T47D (cell line): ENCODE measurements at places on chromosomes 13 and 19.

- DNase-seq = no peak
These were observed 214.6 kb downstream of the RBM26 start for GRCh38 chr13:79191501-79191900.

- DNase-seq = no peak
These were observed 6.6 kb downstream of the PEPD start for GRCh38 chr19:33514885-33515551.

GRCh38 chr19:4539693-4540581, at the start of gene LRG1:
TSS of gene LRG1 (minus strand) at chr19:4540036. CDS start at chr19:4540013, 23 bp downstream.
- DNase-seq = no peak

GRCh38 chr13:43551897-43552456, 234.8 kb downstream of the ENOX1 start:
- no peak for DNase-seq

- DNase-seq = no peak
These were observed 86.5 kb upstream of the ABCC4 start for GRCh38 chr13:95387733-95388207.

DNA sequence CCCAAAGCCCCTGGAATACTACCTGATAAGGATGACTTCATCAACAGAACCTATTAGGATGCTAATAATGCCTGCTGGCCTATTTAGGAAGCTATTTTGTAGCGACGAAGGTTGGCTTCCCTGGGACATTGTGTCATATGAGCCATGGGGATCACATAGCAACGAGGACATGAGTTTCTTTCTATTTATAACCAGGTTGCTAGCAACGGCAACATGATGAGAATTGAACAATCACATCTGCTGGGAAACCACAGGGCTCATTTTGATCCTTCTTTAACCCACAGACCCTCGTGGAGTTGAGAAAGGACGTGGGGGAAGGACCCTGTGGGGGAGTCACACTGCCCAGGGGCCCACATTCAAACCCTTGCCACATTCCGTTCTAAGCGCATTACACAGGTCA, 172.2 kb downstream of the COL4A1 start:
- no peak for DNase-seq

DNA sequence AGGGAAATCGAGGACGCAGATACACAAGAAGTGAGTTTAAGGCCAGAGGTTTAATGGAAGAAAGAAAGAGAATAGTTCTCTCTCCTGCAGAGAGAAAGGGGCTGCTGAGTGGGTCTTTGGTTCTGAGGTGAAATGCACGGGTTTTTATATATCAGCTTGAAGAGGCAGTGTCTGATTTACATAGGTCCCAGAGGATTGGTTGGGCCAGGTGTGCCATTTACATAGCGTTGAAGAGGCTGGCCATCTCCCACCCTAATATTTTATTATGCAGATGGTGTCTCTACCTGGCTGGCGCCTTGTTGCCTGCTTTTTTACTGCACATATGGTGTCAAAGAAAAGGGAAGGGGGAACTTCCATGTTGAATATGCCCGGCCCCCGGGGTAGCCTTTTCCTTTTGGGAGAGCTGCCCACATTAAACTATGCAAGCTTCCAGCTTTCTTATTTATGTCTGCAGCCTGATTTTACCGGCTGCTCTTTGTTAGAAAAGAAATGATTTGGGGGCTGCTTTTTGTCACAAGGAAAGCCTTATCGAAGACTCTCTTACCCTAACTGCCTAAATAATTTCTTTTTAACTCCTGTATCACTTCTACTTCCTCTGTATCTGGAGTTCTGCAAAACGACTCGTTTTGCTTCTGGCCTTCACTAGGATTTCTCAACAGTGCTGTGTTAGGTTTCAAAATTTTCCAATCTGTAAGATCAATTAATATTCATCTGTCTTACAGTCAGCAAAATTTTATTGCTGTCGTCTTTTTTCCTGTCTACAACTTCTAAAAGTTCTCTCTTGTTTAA, 268.5 kb downstream of the B3GLCT start:
- DNase-seq = no peak

- DNase-seq = no peak
These were observed 608 bp downstream of the CD70 start for GRCh38 chr19:6590258-6590826.

GRCh38 chr19:34366738-34367623, 2.0 kb downstream of the GPI start:
- no peak for DNase-seq

GRCh38 chr13:103883164-103883563, 816.9 kb upstream of the SLC10A2 start:
- DNase-seq = peak; percentile 7

- DNase-seq = no peak
These were observed 58.8 kb downstream of the TNFRSF19 start for GRCh38 chr13:23628765-23629565.

DNA sequence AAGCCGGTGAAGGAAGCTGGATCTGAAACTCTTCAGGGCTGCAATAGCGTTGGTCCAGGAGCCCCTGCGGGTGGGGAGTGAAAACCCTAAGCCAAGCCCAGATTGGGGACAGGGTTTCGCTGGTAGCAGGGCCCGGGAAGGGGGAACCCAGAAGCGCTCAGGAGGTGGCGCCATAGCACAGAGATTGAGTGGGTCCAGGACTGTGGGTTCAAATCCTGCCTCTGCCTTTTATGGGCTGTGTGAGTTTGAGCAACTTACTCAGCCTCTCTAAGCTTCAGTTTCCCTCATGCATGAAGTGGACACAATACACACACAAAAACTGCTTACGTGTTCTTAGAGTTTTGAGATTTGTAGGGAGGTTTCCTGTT, 8.3 kb upstream of the SYCN start:
- no peak for DNase-seq

DNA sequence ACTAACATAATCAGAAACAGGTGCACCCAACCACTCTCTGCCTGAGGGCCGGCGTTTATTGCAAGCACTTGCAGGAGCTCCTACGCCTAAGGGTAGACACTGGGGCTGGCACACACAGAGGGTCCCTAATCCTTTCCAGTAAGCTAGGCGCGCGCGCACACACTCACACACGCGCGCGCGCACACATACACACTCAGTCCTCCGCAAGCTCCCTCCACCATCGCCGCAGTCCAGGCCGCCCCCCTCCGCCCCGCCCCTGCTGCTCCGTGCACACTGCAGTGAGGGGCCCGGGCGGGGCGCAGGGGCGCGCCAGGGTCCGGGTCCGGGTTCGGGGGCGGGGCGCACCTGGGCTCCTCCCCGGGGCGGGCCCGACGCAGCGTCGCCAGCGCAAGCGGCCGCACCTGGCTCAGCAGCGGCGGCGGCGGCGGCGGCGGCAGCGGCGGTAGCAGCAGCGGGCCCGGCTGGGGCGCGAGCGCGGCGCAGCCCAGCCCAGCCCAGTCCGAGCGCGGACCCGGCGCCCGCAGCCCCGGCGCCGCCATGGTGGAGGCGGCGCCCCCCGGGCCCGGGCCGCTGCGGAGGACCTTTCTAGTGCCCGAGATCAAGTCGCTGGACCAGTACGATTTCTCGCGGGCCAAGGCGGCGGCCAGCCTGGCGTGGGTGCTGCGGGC, at the start of gene CAMSAP3:
Gene CAMSAP3, plus strand, starts transcription at position 398 of the 668 bp plus-strand sequence. Its CDS starts 140 bp downstream, at position 538.
- DNase-seq = peak; percentile 44

GRCh38 chr19:31970027-31970461, 375.4 kb upstream of the ZNF507 start:
- DNase-seq = no peak

- DNase-seq = peak; percentile 56
These were observed 20.2 kb upstream of the ERVV-1 start for GRCh38 chr19:52993342-52994178.

GRCh38 chr13:46359714-46360113, 27.3 kb downstream of the RUBCNL start:
- no peak for DNase-seq

DNA sequence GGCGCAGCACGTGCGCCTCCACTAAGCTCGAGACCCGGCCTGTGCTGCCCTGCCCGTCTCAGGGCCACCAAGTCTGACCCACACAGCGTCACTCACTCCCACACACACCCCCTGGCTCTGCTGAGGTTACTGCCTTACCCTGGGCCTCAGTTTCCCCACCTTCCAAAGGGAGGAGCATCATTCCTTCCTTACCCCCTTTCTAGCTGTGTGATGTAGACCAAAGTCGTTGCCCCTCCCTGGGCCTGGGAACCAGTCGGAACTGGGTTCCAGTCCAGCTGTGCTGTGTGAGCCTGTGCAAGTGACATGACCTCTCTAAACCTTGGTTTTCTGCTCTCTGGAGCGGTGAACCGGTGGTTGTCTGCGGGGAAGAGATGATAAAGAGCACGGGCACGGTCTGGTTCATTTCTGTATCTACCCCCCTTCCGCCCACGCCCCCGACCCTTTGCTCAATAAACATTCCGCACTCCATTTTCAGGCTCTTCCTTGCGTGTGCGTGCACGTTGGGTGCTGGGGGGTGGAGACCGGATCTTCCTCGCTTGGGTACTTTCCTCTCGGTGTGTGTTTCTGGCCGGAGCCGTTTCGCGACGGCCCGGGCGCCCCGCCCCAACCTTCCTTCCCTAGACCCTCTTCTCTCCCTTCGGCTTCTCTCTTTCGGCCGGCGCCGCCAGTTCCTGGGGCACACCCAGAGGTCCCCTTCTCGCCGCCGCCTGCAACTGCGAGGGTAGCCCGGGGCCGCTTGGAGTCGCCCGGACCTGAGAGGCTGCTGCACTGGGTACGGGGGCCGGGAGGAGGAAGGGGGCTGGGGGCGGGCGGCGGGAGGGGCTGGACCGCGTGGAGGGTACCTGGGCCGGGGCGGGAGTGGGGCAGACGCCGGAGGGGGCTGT, at the start of gene ZNF581:
Gene ZNF581, plus strand, starts transcription at position 647 of the 884 bp plus-strand sequence. CDS start 923 bp downstream, outside the sequence.
- DNase-seq = peak; percentile 78

- no peak for DNase-seq
These were observed 14.7 kb downstream of the ATP12A start for GRCh38 chr13:24694907-24695306.

- no peak for DNase-seq
These were observed 159.0 kb upstream of the FNDC3A start for GRCh38 chr13:48816700-48817099.

DNA sequence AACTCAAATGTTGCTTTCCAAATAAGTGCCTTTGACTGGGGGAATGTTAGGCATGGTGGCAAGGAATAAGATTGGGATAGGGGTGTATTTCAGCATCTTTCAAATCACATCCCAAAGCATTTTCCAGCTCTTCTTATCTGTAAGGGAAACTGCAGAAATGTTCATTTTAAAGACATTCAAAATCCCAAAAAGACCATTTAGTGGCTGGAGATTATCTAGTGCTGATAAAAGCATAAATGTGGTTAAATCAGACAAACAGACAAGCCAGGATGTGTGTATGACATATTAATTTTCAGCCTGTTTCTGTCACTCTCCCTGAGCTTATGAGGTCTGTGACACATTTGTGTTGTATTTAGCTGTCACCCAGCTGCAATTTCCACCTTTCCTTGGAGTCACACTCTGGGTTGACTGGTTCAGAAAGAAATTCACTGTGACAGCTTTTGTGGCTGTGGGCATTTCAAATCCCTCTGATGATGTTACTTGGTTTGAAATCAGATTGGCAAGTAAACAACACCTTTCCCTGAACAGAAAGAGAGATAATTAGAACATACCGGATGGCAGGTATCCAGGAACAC, 69.7 kb upstream of the SIAH3 start:
- DNase-seq = no peak

DNA sequence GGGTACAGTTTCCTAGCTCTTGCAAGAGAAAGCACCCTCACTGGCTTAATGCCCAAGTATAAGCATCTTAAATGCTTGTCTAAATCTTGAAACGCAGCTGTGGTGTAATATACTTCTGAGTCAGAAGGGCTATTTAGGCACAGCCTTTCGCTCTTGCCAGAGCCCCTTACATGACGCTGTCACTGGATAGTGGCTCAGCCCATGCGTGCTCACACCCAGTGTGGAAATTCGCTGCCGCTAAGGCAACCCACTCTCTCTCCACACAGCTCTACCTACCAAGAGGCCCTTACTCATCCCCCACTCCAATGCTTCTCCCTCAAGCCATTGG, 24.0 kb downstream of the UQCRFS1 start:
- no peak for DNase-seq

DNA sequence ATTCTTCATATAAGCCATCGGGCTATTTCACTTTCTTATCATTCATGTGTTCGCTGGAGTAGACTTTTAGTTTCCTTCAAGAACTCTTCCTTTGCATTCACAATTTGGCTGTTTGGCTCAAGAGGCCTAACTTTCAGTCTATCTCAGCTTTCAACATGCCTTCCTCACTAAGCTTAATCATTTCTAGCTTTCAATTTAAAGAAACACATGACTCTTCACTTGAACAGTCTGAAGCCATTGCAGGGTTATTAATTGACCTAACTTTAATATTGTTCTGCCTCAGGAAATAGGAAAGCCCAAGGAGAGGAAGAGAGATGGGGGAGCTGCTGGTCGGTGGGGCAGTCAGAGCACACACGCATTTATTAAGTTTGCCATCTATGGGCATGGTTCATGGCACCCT, 158.1 kb downstream of the SUCLA2 start:
- no peak for DNase-seq

DNA sequence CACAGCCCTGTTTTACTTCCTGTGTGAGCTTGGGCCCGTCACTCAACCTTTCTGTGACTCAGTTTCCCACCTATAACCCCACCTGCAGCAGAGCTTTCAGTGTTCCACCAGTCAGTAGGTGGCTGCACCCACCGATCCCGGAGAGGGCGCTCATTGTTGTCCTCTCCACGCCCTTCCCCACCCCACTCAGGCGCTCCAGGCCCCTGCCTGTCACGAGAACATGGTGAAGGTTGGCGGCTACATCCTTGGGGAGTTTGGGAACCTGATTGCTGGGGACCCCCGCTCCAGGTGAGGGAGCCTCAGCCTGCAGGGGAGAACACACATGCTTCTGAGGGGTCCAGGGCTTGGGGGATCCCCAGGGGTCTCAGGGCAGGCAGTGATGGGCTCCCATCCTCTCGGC, 12.3 kb downstream of the FUZ start:
- DNase-seq = no peak

DNA sequence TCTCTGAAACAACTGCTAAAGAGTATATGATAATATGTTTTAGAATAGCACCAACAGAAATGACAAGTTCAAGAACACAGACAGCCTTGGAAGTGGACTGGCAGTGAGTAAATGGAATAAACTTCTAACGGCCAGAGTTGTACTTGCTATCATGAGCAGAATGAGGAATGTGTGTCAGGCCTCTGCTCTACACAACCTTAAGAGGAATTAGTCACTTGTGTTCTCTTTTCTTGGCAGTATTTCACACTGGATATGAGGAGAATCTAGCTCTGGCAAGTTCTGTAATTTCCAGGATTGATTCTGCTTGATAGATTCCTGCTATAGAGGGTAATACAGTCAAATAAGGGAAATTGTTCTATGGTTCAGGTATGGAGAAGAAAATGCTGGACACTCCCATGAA, 757.3 kb downstream of the EFNB2 start:
- no peak for DNase-seq

GRCh38 chr13:107301724-107302374, 733.9 kb upstream of the ARGLU1 start:
- no peak for DNase-seq

DNA sequence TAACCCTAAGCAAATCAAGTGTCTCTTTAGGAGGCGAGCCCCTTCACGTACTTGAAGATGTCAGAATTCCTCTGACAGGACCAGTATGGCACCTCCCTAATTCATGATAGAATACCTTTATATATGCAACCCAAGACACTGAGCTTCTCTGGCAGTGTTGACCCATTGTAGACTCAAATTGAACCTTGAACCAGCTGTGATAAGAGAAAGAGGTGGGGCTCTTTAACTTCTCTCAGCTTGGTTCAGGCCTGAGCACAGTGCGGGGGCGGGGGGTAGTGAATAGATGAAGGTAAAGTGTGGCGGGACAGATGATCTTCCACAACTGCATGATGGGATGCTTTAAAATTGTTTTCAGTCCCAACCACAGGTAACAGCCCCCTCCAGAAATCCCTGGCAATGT, 12.1 kb downstream of the MBNL2 start:
- no peak for DNase-seq
